ENCODE measurements at places on chromosomes 5 and 9.

DNA sequence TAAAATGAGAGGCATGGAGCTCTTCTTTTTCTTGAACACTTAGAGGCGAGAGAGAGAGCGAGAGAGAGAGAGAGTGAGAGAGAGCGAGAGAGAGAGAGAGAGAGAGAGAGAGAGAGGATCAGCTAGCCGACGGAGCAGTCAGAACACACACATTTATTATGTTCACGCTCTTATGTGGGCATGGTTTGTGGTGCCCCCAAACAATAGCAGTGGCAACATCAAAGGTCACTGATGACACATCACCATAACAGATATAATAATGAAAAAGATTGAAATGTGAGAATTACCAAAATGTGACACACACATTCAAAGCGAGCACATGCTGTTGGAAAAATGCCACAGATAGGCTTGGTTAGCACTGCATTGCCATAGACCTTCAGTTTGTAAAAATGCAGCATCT, 116.1 kb downstream of the KDM4C start:
- peak; percentile 71 for DNase-seq

DNA sequence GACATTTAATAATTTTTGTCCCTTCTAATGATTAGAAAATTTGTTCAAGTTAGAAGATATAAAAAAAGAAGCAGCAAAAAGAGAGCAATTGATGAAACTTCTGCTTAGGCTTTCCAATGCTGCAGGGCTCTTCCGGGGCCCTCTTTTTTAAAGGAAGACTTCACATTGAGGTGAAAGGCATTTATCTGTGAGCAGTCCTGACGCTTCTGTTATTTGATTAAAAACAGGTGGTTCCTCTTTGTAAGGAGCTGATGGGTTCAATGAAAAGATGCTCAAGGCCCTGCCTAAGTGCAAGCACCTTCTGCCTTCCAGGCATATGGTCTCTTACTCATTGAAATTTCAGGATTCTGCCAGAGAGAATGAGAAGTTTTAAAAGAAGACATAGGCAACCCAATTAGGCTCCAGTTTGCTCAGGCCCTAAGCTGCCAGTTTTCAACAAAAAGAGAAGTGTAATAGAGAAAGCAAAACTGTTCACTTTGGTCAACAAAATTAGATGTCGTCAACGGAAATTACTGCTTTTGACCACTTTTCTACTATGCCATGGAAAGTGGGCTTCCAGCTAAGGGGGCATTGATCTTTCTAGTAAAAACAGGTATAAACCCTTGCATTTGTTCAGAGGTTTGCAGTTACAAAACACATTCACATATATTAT, 100.2 kb downstream of the INSYN2B start:
- DNase-seq: no peak

DNA sequence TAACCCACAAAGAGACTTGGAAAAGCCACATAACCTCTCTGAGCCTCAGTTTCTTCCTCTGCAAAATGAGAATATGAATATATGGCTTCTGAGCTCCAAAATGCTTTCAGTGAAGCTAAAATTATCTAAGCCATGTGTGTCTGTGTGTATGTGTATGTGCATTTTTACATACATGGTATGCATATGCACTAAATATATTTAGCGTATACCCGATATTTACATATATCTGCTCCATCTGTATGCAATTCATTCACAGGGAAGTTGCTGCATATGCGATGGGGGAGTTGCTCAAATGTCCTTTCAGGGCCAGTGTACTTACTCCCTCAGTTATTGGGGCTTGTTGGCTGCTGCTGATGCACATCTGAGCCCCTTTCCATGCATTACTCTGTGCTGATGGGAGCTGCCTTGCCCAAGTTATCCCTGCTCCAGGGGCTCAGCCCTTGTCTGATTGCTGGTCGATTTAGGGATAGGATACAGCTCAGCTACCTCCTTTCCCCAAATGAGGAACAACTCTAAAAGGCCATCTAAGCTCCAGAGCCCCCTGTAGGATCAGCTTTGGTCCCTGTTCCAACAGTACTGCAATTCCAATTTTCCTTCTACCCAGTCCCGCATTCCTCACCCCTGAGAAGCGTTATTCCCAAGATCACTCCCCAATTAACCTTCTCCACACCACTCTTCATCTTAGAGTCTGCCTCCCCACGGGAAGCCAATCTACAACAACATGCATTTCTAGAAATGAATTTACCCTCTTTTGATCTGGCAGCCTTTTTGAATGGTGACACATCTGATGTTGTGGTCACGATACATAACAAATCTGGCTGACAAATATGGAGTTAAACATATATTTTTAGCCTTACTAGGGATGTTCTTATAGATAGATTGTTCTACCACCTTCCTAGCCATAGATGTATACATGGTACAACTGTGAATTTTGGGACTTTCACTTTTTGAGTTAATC, 15.9 kb downstream of the RHOBTB3 start:
- no peak for DNase-seq

- DNase-seq: no peak
These were observed 366.5 kb downstream of the TAF11L14 start for GRCh38 chr5:18000744-18001143.

Data from fibroblast of pulmonary artery (primary cell).